Transverse colon (tissue), 4 donors: ENCODE measurements at places on chromosomes 1 and 21.

DNA sequence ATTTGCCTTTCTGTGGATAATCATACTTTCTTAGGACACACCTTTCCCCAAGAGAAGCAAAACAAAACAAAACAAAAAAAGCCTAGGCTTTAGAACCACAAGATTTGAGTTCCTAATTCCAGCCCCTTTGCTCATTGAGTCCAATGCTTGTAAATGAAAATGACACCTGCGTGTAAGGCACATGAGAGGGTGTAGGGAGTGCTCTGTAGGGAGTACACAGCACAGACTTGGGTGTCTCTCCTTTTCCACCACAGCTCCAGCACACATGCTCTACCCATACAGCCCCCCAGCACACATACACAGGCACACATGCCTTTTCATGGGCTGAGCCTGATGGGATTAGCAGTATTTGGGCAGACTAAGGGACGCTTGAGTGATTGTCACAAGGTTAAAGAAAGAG is 9.2 kb upstream of the NGF start:
- no peak for DNase-seq

DNA sequence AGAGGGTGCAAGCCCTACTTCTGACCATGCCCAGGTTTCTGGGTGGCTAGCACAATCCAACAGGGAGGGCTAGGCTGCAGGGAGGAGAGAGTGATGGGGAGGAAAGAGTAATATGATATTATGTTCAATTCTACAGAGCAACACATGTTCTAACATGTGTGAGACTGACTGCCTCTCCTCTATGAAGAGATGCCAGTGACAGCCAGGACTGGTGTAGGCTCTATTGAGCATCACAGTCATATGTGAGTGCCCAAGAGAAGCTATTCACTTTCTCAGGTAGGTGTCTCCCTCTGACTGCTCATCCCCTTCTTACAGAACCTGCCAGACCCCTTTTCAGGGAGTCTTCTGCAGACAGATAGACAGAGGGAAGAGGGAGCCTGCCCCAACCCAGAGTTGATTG is 446.1 kb downstream of the SIPA1L2 start:
- DNase-seq, result no peak

DNA sequence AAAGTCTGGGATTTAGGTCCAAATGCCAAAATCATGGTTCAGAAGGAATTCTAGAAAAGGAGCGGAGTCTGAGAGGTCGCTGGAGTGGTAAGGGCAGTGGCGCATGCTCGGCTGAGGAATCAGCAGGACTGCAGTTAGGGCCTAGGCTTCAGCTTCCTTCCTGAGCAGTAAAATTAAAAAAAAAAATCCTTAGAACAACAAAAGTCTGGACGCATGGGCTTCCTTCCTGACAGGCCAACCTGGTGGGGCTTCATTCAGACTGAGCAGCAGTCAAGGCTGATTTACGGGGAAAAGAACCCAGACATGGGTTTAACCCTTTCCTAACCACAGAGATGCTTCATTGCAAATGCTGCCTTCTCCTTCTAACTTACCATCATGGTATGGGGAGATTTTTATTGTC is 17.1 kb downstream of the RNF220 start:
- no peak for DNase-seq

DNA sequence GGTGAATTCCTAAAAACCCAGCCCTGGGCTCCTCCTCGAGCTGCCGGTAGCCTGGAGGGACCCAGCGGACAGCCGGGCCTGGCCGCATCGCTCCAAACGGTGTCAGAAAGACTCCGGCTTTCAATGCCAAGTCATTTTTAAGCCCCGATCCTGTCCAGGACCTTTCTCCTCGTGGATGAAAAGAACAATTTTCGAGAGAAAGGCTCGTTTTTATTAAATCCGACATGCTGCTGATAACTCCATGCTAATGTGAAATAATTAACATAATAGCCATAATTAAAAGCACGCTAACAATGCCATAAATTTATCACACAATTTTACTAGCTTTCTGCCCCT is 4.6 kb upstream of the FOXD3 start:
- DNase-seq, result no peak
